ENCODE measurements at places on chromosomes 3 and 15.

- ATAC-seq = no peak
Measured at GRCh38 chr3:189839576-189839975, 208.4 kb downstream of the TP63 start.

GRCh38 chr3:126128504-126129397 lies 44.8 kb upstream of the SLC41A3 start:
- ATAC-seq = no peak

GRCh38 chr3:177519588-177519987 lies 322.3 kb upstream of the TBL1XR1 start:
- no peak for ATAC-seq

DNA sequence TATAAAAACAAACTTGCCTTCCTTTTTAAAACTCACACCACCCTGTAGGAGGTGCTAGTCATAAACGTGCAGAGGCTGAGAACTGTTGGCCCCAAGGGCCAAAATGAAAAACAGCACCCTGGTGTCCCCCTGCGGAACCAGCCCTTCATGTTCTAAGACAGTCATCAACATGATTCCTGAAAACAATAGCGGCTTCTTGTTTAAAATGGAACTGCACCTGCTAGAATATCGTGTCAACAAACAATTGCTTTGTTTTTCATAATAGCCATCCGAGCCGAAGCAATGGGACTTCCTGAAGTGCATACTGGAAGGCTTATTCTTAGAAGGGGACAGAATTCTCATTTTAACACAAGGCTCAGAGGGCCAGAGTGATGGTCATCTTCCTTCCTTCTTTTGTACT lies 43.7 kb downstream of the MECOM start:
- ATAC-seq = no peak

DNA sequence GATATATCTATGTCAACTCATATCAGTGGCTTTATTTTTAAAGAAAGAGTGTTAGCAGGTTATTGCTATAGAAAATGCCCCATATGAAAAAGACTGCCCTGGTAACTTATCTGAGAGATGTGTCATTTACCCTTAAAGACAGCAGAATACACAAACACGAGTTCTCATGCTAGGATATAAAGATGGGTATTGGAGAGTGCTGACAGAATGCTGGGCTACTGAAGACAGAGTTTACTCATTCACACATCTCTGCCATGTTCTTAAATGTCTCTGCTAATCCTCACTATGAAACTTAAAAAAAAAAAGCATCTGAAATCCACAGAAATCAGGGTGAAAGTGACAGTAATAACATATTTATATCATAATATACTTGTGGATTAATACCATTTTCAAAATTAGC lies 126.7 kb downstream of the FOXP1 start:
- no peak for ATAC-seq

GRCh38 chr15:59524331-59524731 lies 86.3 kb downstream of the FAM81A start:
- ATAC-seq = no peak

- no peak for ATAC-seq
Measured at GRCh38 chr15:40511093-40511471, 40.3 kb downstream of the CHST14 start.

- ATAC-seq = peak; percentile 89
Measured at GRCh38 chr3:49171119-49171774, at the start of gene KLHDC8B. KLHDC8B (plus strand) TSS chr3:49171598; CDS start chr3:49172770, 1,172 bp downstream.

- no peak for ATAC-seq
Measured at GRCh38 chr3:64799606-64800005, 111.8 kb upstream of the ADAMTS9 start.

GRCh38 chr3:60599586-60599985 lies 651.7 kb downstream of the FHIT start:
- no peak for ATAC-seq

- ATAC-seq = no peak
Measured at GRCh38 chr15:90040618-90041017, 39.5 kb downstream of the ZNF710 start.

DNA sequence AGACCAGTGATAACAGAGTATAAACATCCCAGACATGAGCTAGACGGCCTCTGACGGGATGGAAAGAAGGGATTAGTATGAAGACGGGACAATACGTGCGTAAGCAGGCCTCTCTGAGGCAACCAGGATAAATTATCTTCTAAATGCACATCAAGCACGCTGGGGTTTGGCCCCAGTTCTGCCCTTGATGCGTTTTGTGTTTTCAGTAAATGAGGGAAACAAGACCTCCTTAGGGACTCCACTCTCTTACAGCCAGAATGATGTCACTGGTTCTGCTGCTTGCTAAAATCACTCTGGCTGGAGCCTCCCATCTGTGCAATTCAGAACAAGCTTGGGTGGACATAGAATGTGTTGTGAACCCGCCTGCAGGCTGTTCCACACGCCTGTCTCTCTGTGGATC lies 156.0 kb upstream of the MCTP2 start:
- no peak for ATAC-seq

- ATAC-seq = peak; percentile 86
Measured at GRCh38 chr3:25508901-25509300, 80.8 kb downstream of the RARB start.

DNA sequence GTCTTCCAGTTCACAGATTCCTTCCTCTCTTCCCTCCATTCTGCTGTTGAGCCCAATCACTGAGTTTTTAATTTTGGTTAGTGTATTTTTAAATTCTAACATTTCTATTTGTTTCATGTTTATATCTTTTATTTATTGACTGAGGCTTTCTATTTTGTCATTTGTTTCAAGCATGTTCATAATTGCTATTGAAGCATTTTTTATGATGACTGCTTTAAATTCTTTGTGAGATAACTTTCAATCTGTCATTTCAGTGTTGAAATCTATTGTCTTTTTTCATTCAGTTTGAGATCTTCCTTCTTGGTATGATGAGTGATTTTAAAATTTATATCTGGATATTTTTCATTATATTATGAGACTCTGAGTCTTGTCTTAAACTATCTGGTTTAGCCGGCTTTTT lies 192.3 kb downstream of the RPLP1 start:
- ATAC-seq = no peak

- ATAC-seq = no peak
Measured at GRCh38 chr3:47414666-47415587, 34.1 kb downstream of the PTPN23 start.

GRCh38 chr15:99473981-99474906 lies 91.5 kb upstream of the MEF2A start:
- ATAC-seq = no peak

- no peak for ATAC-seq
Measured at GRCh38 chr3:194854659-194855390, 169.1 kb downstream of the FAM43A start.

DNA sequence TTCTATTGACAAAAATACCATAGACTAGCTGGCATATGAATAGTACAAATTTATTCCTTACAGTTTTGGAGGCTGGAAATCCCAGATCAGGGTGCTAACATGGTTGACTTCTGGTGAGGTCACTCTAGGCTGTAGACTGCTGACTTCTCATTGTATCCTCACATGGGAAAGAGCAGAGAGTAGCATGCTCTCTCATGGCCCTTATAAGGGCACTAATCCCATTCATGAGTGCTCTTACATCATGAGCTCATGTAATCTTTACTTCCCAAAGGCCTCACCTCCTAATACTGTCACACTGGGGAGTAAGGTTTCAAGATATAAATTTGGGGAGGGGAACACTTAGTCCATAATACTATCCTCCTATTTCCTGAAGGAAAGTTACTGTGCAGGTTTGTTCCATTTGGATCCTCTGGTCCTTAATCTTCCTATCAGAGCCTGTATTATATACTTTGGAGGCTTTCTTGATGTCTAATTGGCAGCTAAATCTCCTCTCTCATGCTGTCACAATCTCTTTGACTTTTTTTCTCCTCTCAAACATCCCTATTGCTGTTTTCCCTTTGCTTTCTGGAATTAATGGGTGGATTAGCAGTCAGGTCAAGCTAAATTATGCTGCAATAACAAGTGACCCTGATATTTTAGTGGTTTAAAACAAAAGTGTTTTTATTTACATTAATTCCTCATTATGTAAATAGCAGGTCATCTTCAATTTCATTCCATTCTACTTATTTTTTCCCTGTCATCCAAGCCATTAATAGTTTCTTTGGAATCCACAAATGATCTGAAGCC lies 23.1 kb upstream of the LEKR1 start:
- no peak for ATAC-seq

DNA sequence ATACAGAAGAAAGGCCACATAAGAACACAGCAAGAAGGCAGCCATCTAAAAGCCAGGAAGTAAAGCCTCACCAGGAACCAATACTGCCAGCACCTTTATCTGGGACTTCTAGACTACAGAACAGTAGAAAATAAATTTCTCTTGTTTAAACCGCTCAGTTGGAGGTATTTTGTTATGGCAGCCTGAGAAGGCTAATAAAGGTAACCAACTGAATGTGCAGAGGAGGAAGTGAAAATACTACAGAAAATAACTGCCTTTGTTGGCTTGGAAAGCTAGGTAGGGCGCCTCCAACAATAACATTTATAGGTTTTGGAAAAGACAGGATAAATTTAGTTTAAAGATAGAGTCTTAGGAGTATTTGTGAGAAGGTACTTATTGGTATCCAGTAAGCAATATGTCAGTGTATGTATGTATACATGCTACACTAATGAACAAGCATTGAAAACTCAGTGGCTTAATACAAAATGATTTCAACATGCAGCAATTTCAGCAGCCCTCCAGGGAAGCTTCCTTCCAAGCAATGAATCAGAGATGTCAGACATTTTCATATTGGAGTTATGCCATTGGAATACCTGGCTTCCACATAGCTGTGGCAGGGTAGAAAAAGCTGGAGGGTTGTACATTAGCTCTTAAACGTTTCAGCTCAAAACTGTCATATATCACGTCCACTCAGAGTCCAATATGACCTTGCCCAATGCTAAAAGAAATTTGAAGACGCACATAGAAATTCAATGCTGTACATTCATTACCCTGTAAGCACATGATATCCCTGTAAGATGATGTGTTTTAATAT lies 48.9 kb downstream of the ZBBX start:
- ATAC-seq = no peak

DNA sequence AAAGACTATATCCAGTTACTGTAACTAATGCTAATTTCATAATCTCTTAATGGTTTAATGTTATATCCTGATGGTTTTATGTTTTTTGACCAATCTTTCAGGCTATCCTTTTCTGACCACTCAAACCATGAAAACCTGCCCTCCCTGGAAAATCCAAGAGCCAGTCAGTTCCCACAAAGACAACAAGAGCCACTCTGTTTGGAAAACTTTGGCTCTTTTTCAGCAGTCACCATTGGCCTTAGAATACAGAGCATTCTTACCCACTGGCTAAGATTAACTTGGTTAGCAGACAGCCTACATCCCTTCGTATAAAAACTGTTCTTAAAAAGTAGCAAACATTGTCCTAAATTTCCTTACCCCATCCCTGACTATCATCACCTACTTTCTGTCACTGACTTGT lies 32.9 kb downstream of the ALCAM start:
- no peak for ATAC-seq

DNA sequence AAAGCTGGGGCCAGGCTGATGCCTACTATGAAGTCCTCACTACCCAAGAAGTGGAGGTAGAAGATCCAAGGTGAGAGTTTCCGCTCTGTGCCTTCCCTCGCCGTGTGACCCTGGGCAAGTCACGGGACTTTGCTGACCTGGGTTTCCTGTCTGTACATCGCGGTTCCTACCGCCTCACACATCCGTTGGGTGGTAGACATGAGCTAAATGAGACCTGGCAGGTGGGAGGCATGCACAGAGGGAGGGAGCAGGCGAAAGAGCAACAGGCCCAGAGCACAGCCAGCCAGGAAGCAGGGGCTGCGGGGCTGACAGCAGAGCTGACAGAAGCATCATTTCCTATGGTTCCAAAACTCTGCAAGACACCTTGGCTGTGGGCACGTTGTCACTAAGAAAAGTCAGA lies 157.3 kb upstream of the BHLHE40 start:
- ATAC-seq = no peak

DNA sequence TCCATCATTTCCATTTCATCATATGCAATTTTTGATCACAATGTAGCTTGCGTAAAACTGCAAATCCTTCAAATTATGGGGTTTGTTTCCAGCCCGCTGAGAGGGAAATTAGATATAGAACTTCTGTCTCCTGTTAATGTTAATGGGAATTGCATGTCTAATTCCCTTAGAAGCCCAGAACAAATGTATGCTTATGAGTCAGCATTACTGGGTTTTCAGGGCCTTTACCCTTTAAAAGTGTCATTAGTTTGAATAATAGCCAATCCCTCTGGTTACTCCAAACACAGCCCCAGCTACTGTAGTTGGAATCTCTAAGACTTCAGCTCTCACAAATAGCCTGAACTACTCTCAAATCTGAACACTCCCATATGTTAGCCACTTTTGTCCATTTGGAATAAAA lies 439.4 kb downstream of the C3orf38 start:
- ATAC-seq = no peak

DNA sequence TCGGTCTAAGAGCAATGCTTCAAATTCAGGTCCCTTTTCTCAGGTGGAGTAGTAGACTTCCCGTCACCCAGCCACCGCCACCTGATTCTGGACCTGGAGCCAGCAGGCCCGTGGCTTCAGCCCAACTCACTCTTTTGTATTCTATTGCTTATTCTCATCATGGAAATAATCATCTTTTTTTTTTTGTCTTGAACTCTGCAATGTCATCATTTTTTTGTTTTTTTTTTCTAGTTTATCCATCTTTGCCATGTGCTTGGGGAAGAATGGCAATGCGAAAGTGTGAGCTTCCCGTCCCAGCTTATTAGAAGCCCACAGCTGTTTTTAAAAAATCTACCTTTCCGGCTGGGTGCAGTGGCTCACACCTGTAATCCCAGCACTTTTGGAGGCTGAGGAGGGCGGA lies 51.3 kb upstream of the FSTL1 start:
- no peak for ATAC-seq

- no peak for ATAC-seq
Measured at GRCh38 chr3:21531909-21532308, 219.1 kb downstream of the ZNF385D start.

DNA sequence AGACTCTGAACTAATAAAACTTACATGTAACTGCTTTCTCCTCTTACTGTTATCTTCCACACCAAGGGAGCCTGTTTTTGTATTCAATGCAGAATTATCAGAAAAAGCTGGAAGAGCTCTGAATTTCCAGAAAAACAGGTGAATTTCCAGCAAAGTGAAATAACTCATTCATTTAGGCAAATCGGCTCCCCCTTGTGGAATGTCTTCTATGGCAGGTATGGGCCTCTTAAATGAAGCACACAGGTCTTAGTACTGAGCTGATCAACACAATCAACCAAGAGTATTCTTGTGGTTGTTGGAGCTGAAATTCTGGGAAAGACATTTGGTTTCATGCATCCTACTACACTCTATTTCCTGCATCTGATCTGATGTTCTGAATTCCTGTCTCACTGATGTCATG lies 31.0 kb upstream of the PTPRG start:
- ATAC-seq = peak; percentile 40

GRCh38 chr15:25501828-25502446 lies 63.1 kb upstream of the UBE3A start:
- ATAC-seq = no peak

DNA sequence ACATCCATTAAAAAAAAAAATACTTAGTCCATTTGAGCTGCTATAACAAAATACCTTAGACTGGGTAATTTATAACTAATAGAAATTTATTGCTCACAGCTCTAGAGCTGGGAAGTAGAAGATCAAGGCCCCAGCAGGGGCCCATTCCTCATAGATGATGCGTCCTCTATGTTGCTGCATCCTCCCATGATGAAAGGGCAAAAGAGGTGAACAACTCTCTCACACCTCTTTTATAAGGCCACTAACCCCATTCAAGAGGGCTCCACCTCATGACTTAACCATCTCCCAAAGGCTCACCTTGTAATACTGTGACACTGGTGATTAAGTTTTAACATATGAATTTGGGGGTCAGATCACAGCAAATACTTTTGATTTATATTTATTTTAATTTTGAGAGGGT lies 3.0 kb upstream of the TLNRD1 start:
- no peak for ATAC-seq

- no peak for ATAC-seq
Measured at GRCh38 chr3:146308682-146309081, 57.8 kb upstream of the PLSCR4 start.

GRCh38 chr15:56871867-56872266 lies 46.6 kb upstream of the TCF12 start:
- ATAC-seq = peak; percentile 52

Data from SK-N-SH treated with all-trans-retinoic acid at 6 μM for 48 hours (cell line).